PC-3 (cell line): ENCODE measurements at places on chromosomes 4 and X. TPM values are rescaled to one million over a fixed set of nuclear protein-coding genes. Genes with fewer than 3 reads are reported as not detected.

DNA sequence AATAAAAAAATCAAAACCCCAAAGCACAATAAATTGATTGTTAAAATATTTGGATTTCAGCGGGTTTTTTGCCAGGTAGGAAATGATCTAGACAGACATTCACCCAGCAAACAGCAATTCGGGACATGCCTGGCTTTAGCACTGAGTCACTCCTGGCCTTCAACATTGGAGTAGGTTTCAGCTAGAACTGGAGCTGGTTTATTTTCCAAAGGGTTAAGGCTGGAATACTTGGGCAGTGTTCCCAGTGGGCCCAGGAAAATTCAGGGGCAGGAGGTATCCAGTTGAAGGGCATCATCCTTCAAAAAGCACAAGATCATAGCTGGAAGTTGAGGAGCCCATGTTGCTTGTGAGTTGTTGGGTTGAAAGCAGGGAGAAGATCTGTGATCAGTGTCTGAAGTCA, 41.0 kb downstream of the TXLNG start:
- H3K27ac ChIP-seq = 0 out of 2 replicates have a peak overlapping the region, but pooled peaks have one; percentile 21
- peaks cover 33% of the 10 kb centered on the region; the same call in 1 of the 2 replicates for H3K36me3 ChIP-seq
- H3K4me1 ChIP-seq = peaks cover 37% of the 10 kb centered on the region
- H3K27me3 ChIP-seq = no peaks in the 10 kb centered on the region
- DNase-seq = no peak

Gene TMEM156
- total RNA-seq = 32.1 and 41.5 TPM in 2 replicates

GRCh38 chr4:175762582-175762981, 49.5 kb downstream of the GPM6A start:
- no peak overlapping the region for H3K4me3 ChIP-seq
- no peak overlapping the region for H3K27ac ChIP-seq
- H3K36me3 ChIP-seq = no peaks in the 10 kb centered on the region
- no peak for DNase-seq

Gene AR
- total RNA-seq = not detected in 2 replicates

- no peaks in the 10 kb centered on the region for H3K4me1 ChIP-seq
- no peaks in the 10 kb centered on the region for H3K36me3 ChIP-seq
- no peak overlapping the region for H3K4me3 ChIP-seq
- DNase-seq = peak; percentile 46
- no peaks in the 10 kb centered on the region for H3K27me3 ChIP-seq
Observed at GRCh38 chr4:115720611-115721010, 607.2 kb upstream of the NDST4 start.

- peaks cover 18% of the 10 kb centered on the region for H3K4me1 ChIP-seq
- H3K27ac ChIP-seq = peak overlapping the region; percentile 87
- no peaks in the 10 kb centered on the region for H3K27me3 ChIP-seq
- H3K36me3 ChIP-seq = no peaks in the 10 kb centered on the region
- DNase-seq = peak; percentile 93
- peak overlapping the region; percentile 44; the same call in 1 of the 2 replicates for H3K4me3 ChIP-seq
Observed at GRCh38 chrX:104618106-104618895, 52.3 kb downstream of the IL1RAPL2 start.

Gene FAM53A
- total RNA-seq = 3.1 and 4.8 TPM in 2 replicates

Gene IL13RA2
- total RNA-seq = 3.4 and 8.1 TPM in 2 replicates
